Activated CD4-positive, alpha-beta T cell treated with anti-CD3 and anti-CD28 coated beads for 36 hours (primary cell): ENCODE measurements at places on chromosomes 7 and 10. TPM values are rescaled to one million over a fixed set of nuclear protein-coding genes. Genes with fewer than 3 reads are reported as not detected.

DNA sequence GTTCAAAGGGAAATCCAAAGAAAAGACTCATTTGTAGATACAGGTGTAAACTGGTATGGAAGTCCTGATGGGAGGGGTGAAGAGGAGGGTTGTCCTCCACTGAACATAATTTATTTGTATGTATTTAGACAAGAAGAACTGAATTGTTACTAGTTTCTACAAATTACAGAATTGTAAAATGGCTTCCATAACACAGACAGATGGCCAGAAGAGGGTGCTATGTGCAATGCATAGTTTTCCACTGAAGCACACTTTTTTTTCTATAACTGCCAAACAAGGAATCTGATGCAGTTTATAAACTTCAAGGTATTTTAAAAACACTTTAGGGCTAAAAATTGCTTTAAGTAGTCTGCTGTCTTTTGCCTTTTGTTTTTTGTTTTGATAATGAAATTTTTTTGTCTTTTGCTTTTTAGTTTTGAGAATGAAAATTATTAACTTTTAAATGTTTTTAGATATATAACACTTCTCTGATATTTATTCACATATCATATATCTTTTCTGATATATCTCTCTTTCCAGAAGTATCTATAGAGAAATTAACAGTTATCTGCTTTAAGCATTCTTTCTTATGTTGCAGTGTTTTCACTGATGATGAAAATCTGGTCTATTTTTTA is 58.5 kb downstream of the PHYHIPL start:
- no peak overlapping the region for H3K4me3 ChIP-seq
- no peaks in the 10 kb centered on the region for H3K36me3 ChIP-seq
- H3K27me3 ChIP-seq, result no peaks in the 10 kb centered on the region
- H3K27ac ChIP-seq, result no peak overlapping the region

DNA sequence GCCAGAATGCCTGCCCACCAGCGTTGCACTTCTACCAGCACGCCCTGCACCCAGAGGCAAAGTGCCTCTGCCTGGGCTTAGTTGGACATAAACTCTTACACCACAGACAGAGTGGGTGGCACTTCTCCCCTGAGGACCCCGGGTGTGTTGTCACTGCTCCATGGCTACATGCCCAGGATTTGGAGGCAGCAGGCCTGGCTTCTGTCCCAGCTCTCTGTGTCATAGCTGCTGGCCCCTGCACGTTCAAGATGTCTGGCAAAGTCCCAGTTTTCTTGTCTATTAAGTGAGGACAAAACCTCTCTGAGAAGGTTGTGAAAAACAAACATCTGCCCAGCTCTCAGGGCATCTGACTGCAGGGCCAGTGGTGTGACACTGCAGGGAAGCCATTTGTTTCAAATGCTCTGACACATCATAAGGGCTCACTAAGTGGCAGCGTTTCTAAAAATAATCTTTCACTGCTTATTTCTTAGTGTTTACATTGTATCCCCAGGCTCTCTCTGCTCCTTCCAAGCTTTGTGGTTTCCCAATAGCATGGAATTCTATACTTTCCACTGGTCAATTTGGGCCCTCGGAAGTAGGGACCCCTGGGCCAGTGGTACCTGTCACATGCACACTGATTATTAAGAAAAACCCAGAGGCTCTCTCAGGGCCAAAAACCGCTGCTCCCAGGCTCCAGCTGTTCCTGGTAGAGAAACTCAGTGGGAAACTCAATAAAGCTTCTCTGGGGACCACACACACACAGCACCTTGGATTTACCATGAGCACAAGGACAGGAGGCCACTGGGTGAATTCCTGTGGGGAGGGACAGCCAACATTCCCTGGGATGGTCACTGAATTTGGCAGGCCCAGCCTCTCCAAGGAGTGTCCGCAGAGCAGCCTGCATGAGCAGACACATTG is 86.2 kb upstream of the ANLN start:
- no peaks in the 10 kb centered on the region for H3K4me1 ChIP-seq
- no peaks in the 10 kb centered on the region for H3K36me3 ChIP-seq
- H3K27me3 ChIP-seq, result no peaks in the 10 kb centered on the region
- no peak overlapping the region for H3K27ac ChIP-seq
- DNase-seq, result no peak
- H3K4me3 ChIP-seq, result no peak overlapping the region

DDIT4 gene
- 750 TPM for total RNA-seq

TLL2 gene
- 0.02 TPM for total RNA-seq

GRCh38 chr10:15672469-15672868 is 47.3 kb downstream of the ITGA8 start:
- DNase-seq, result no peak
- H3K36me3 ChIP-seq, result no peaks in the 10 kb centered on the region
- no peaks in the 10 kb centered on the region for H3K4me1 ChIP-seq
- peaks cover 11% of the 10 kb centered on the region for H3K27me3 ChIP-seq

DNA sequence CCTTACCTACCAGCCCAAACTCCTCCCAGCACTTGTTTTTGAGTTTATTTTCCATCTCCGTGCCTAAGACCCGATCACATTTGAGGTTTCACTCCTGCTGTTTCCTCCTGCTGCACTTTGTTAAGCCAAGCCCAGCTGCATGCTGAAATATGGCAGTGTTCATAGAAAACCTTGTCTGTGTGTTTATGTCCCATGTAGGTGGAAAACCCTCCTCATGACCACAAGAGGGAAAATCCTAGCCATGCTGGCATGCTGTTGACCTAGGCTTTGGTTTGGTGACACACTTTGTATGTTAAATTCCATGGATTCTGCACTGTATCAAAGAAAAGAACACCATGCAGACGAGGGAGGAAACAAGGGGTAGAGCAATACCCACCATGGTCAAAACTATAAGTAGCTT is 154.4 kb downstream of the CUBN start:
- DNase-seq, result no peak
- H3K27me3 ChIP-seq, result no peaks in the 10 kb centered on the region
- no peak overlapping the region for H3K27ac ChIP-seq
- H3K4me1 ChIP-seq, result peaks cover 15% of the 10 kb centered on the region
- no peak overlapping the region for H3K4me3 ChIP-seq

GRCh38 chr10:83248106-83248631 is 891.1 kb upstream of the GHITM start:
- H3K27me3 ChIP-seq, result no peaks in the 10 kb centered on the region
- no peak overlapping the region for H3K27ac ChIP-seq
- H3K4me3 ChIP-seq, result no peak overlapping the region
- no peak for DNase-seq

- H3K36me3 ChIP-seq, result peaks cover 28% of the 10 kb centered on the region
- DNase-seq, result no peak
- no peaks in the 10 kb centered on the region for H3K27me3 ChIP-seq
- H3K27ac ChIP-seq, result no peak overlapping the region
- no peaks in the 10 kb centered on the region for H3K4me1 ChIP-seq
- H3K4me3 ChIP-seq, result no peak overlapping the region
Observed at GRCh38 chr7:44665531-44666213, 59.2 kb downstream of the OGDH start.

HOXA9 gene
- total RNA-seq, result not detected

DNA sequence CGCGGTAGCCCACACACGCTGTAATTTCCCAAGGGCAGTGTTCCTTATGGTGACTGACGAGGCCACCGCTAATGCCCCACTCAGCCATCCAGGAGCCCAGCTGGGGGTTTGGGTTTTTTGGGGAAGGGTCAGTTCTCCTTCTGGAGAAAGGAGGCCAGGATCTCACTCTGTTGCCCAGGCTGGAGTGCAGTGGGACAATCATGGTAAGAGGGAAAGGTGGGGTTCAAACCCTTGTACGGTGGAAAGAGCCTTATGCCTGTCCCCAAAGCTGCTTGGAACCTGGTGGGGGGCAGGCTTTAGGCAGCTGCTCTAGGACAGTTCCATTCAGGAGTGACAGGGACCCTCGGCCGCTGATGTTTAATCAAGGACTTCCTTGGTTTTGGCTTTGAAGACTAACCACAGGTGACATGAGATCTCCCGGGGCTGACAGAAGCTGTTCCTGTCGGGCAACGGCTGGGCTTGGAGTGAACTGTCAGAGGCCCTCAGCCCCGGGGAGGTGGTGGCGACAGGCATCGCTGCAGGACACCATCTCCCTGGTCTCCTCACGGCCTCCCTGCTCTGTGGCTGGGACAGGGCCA is 84.5 kb downstream of the CARD11 start:
- peak overlapping the region; percentile 65 for H3K27ac ChIP-seq
- H3K4me1 ChIP-seq, result peaks cover 73% of the 10 kb centered on the region
- H3K36me3 ChIP-seq, result peaks cover 57% of the 10 kb centered on the region
- peak; percentile 22 for DNase-seq

- no peaks in the 10 kb centered on the region for H3K4me1 ChIP-seq
- no peak overlapping the region for H3K4me3 ChIP-seq
- no peak for DNase-seq
- H3K27ac ChIP-seq, result no peak overlapping the region
Observed at GRCh38 chr10:82801289-82801688, 926.3 kb downstream of the NRG3 start.

DNA sequence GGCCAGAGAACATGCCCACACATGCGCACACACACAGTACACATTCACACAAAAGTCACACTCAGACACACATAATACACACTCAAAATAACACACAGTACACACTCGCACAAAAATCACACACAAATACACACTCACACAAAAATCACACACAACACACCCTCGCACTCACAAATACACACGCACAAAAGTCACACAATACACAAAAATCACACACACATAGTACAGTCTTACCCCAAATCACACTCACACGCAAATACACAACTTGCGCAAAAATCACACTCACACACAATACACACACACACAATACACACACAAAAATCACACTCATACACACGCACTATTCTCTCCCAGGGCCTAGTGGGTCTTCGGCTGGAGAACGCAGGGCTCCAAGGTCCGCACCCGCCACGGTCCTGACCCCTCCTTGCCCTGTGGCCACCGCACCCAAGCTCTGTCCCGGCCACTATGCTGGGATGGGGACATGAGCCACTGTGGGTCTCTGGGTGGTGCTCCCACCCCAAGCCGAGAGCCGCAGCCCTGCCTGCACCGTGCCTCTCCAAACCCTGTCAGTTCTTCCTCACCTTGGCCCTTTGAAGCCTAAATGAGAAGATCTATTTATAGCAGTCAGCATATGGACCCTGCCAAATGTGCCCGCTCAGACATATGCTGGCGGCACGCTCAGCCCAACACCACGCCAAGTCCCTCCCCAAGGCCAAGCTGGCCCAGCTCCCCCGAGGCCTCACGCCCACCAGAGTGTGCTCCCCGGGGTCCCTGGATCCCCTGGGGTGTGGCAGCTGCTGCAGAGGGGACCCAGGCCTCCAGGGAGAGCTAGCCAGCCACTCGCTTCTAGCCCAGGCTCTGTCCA is 55.9 kb downstream of the ELFN1 start:
- H3K27me3 ChIP-seq, result peaks cover 7% of the 10 kb centered on the region
- H3K36me3 ChIP-seq, result no peaks in the 10 kb centered on the region
- no peaks in the 10 kb centered on the region for H3K4me1 ChIP-seq
- H3K27ac ChIP-seq, result no peak overlapping the region

GRCh38 chr10:12500381-12501303 is 151.3 kb downstream of the CAMK1D start:
- peaks cover 49% of the 10 kb centered on the region for H3K4me1 ChIP-seq
- H3K27me3 ChIP-seq, result no peaks in the 10 kb centered on the region
- H3K4me3 ChIP-seq, result no peak overlapping the region

GRCh38 chr7:143360788-143361551 is 1.5 kb downstream of the FAM131B start:
- H3K36me3 ChIP-seq, result no peaks in the 10 kb centered on the region
- peaks cover 31% of the 10 kb centered on the region for H3K27me3 ChIP-seq
- H3K4me3 ChIP-seq, result peak overlapping the region; percentile 32
- H3K27ac ChIP-seq, result no peak overlapping the region

C10orf67 gene
- 0.16 TPM for total RNA-seq

- H3K4me3 ChIP-seq, result no peak overlapping the region
- no peak for DNase-seq
- no peak overlapping the region for H3K27ac ChIP-seq
- peaks cover 13% of the 10 kb centered on the region for H3K36me3 ChIP-seq
- H3K4me1 ChIP-seq, result peaks cover 4% of the 10 kb centered on the region
Observed at GRCh38 chr10:101856626-101857025, 13.0 kb upstream of the KCNIP2 start.

DNA sequence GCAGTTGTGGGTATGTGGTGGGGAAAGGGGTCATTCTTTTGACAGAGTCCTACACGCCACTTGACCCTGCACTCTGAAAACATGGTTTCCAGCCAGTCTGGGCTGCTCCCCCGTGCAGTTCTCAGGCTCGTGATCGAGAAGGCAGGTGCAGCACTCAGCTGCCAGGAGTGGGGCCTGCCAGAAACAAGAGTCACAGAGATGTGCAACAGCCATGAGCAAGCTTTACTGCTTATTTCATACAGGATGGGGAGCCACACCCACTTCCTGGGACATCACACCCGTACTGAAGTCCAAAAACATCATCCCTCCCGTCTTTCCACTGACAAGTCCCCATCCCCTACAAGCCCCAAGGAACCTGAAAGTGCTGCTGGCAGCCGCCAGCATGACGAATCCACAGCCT is 9.3 kb downstream of the ATG9B start:
- H3K27me3 ChIP-seq, result peaks cover 2% of the 10 kb centered on the region
- H3K4me1 ChIP-seq, result peaks cover 76% of the 10 kb centered on the region
- DNase-seq, result peak; percentile 72
- peak overlapping the region; percentile 96 for H3K27ac ChIP-seq
- H3K36me3 ChIP-seq, result peaks cover 9% of the 10 kb centered on the region
- H3K4me3 ChIP-seq, result peak overlapping the region; percentile 78

NODAL gene
- total RNA-seq, result not detected

MBL2 gene
- not detected for total RNA-seq

RPEL1 gene
- total RNA-seq, result not detected

SLC29A4 gene
- 1.0 TPM for total RNA-seq

- H3K4me3 ChIP-seq, result peak overlapping the region; percentile 50
- peaks cover 43% of the 10 kb centered on the region for H3K4me1 ChIP-seq
- DNase-seq, result peak; percentile 91
- no peaks in the 10 kb centered on the region for H3K27me3 ChIP-seq
Observed at GRCh38 chr7:2757904-2758672, 70.1 kb downstream of the AMZ1 start.

DNA sequence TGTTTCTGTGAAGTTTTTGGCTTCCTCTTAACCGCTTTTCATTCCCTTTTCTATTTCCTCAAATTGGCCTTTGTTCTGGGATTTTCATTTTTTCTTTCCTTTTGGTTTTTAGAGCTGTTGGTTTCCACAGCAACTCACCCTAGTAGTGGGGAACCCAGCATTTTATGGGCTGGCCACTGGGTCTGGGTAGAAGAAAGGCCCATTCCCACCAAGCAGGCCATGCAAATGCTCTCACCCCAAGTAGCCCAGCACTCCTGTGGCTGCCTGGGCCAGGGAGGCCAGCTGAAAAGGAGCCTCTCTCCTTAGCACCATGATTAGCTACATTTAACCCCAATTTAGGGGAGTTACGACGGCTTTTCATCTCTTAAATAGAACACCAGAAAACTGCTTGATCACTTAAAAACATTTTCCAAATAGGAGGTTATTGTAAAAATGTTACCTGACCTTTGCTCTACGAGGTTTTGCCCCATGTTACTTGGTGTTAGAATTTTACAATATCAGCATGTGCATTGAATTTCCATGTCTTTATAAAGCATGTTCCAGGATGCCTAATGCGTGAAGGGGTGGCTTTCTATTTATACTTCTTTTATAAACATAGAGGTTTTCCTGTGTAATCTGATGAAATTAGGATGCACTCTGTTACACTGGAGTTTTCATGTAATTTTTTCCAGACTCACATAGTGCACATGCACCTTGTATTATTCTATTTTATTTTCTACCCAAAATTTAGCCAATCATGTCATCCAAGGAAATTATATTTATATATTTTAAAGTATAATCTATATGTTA is 75.4 kb downstream of the FAM171A1 start:
- no peaks in the 10 kb centered on the region for H3K4me1 ChIP-seq
- DNase-seq, result no peak
- no peaks in the 10 kb centered on the region for H3K27me3 ChIP-seq
- no peaks in the 10 kb centered on the region for H3K36me3 ChIP-seq

STOX1 gene
- 0.74 TPM for total RNA-seq

- peak; percentile 24 for DNase-seq
- no peak overlapping the region for H3K4me3 ChIP-seq
- H3K36me3 ChIP-seq, result no peaks in the 10 kb centered on the region
- no peak overlapping the region for H3K27ac ChIP-seq
- H3K4me1 ChIP-seq, result peaks cover 32% of the 10 kb centered on the region
Observed at GRCh38 chr7:5426226-5426475, 2.5 kb upstream of the TNRC18 start.

CBX3 gene
- 173 TPM for total RNA-seq
